ENCODE measurements at places on chromosomes 3 and 15. TPM values are rescaled to one million over a fixed set of nuclear protein-coding genes. Genes with fewer than 3 reads are reported as not detected.

Gene IRAK2
- total RNA-seq: 4.7 TPM

Gene MYO1E
- total RNA-seq: 68.7 TPM

Gene FILIP1L
- 48.5 TPM for total RNA-seq

Gene PPP1R14D
- total RNA-seq: not detected

Gene IGSF11
- total RNA-seq: not detected

Gene MYEF2
- total RNA-seq: 11.0 TPM

All from mesenteric fat pad (tissue), 1 donor.